ENCODE measurements at places on chromosomes 5 and 9.

- no peak for DNase-seq
These were observed 24.6 kb upstream of the ADRB2 start for GRCh38 chr5:148801682-148802276.

GRCh38 chr5:167949435-167949834 is 342.0 kb upstream of the WWC1 start:
- peak; percentile 20 for DNase-seq

DNA sequence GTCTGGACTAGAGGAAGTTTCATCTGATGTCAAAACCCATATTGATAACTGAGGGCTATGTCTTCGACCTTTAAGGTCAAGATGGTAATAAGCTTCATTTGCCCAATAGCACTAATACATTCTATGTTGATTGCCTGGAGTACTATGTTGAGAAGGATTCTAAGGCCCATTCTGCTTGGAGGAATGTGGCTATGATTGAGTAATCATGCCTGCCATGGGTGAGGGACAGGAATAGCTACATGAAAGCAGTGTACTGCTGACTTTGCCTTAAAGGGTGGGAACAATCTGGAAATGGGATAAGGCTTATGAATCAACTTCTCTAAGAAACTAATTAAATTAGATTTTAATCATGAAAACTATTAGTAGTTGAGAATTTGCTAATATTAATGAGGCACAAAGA is 13.6 kb downstream of the NNT start:
- no peak for DNase-seq

DNA sequence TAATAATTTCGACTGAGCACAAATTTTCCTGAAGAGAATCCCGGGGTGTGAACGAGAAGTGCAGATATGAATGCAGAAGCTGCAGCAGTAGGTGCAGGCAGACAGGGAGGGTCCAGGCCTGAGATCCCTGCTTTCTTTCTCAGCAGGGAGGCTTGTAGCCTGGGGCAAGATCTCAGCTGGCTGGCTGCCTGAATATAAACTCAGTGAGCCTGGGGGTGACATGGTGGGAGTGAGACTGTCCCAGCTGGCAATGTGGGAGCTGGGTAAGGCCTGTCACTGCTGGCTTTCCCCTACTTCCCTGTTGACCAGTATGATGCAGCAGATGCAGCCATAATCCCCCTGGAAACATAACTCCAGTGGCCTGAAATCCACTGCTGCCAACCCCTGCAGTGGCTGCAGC is 325.2 kb downstream of the CETN3 start:
- no peak for DNase-seq

- DNase-seq: no peak
These were observed 17.7 kb downstream of the NINJ1 start for GRCh38 chr9:93116072-93116961.

GRCh38 chr9:101247297-101247696 is 137.5 kb downstream of the BAAT start:
- no peak for DNase-seq

DNA sequence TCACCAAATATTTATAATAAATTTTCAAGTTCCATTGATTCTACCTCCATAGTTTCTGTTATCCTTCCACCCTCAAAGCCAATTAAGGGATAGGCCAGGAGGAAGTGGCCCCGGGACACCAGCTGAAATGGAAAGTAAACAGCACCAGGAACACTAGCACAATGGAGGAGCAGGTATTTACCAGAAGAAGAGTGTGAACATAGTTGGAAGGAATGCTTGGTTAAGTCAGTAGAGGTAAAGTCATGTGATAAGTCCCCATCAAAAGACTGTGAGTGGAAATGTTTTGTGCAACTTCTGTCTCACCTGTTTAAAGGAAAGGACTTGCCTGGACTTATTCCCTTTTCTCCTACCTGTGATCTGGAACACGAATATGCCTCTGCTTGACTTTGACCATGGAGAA is 146.7 kb upstream of the RAI14 start:
- DNase-seq: no peak

DNA sequence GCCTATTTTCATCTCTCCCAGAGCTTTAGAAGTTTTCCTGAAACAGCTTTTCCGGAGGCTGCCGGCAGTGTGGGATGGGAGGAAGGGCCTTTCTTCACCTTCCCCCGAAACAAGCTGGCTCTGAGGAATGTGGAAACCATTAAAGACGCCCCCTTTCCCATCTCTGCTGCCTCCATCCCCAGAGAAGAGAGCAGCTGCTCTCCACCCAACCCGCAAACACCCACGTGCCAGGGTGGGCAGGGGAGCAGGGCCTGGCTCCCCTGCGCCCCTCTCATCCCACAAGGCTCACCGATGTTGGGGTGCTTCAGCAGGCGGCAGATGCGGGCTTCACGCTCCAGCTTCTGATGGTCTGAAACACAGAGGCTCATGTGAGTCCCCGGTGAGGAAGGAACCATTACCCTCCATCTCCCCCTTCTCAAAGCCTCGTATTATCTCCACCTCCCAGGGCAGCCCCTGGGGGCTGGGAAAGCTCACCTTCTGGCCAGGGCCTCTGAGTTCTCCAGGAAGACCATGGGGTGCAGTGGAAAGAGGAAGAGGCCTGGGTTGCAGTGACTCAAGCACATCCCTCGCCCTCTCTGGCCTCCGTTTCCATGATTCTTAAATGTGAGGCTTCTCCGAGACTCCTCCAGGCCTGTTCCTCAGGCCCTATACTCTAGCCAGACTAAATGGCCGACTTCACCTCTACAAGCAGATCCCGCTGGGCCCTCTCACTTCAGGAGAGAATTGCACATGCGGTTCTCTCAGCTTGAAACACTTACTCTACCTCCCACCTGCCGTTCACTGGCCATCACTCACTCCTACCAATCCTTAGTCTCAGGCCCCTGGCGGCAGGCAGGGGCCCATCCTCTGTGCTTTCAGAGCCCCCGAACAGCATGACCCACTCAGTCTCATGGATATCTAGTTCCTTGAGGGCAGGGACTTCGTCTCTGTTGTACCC is 24.6 kb downstream of the CAMK2A start:
- no peak for DNase-seq

DNA sequence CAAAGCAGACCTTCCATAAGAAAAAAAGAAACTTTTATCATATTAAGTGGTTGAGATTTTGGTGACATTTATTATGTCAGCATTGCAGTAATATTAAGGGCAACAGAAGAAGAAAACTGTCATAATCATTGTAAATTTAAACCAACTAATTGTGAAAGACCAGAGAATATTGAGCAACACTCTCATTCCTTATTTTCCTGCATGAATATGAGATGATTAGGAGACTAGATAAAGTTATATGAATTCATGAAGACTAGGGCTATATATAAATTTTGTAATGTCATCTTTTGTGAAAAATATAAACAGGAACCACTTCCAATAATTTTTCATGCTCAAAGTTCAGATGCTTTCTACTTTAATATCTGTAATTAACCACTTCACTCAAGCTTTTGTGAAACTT is 974.5 kb upstream of the CDH10 start:
- DNase-seq: no peak

GRCh38 chr9:109560470-109561132 is 62.5 kb upstream of the PTPN3 start:
- no peak for DNase-seq

- no peak for DNase-seq
These were observed 103.3 kb upstream of the SLIT3 start for GRCh38 chr5:169404223-169404622.

GRCh38 chr9:134327671-134328231 is 1.5 kb downstream of the RXRA start:
- DNase-seq: no peak

GRCh38 chr9:129866394-129867135 is 31.3 kb downstream of the USP20 start:
- DNase-seq: peak; percentile 37

- no peak for DNase-seq
These were observed 34.0 kb upstream of the SYK start for GRCh38 chr9:90767523-90768100.

- DNase-seq: no peak
These were observed 48.1 kb downstream of the KCNV2 start for GRCh38 chr9:2765250-2765880.

- peak; percentile 100 for DNase-seq
These were observed at the start of gene RAB14 for GRCh38 chr9:121201738-121202533. Gene RAB14 (minus strand): TSS chr9:121201869. CDS start chr9:121193412, 8,457 bp downstream.

DNA sequence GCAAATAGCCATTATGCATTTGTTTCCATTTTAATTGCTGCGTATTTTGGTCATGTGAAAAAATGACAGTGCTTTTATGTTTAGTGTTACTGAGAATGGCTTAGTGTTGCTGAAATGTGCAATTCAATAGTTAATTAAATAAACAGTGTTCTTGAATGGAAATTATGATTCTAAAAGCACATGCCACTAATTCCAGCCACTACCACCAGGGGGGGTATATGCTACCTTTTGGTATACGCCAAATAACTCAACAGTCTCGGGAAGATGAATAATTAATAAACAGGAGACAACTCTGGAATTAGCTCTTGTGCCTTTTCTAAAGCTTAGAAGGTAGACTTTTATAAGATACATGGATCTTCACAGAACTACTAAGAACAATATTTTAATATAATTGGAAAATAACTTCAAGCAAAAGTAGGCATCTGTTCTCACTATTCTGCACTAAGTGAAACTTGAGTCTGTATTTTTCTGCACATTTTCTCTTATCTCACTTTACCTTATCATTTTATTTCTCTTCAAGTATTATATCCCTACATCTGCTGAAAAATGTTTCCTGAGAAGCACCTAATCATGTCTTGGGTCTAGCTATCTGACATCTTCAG is 83.5 kb upstream of the MINAR2 start:
- DNase-seq: peak; percentile 42

DNA sequence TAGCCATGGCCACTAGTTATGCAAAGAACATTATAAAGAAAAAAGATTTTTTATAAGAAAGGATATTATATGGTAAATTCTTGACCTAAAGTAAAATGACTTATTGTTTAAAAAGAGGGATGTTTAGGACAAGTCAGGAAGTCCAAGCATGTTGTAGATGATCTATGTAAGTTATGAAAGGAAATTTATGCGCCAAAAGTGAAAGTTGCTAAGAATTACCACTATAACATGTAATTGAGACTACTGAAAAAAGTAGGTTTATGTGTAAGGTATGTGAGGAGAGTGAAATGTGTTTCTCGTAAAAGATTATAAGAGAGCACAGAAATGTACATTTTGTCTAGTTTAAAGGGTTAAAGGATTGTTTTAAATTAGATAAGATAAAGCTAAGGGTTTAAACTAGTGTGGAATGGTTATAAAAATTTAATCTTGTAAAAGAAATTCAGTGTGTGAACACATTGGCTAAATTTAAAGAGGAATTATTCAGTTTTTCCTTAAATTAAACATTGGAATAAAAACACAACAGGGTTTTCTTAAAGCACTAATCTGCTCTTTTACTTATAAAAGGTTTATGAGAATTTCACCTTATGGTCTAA is 1100.4 kb upstream of the EDIL3 start:
- no peak for DNase-seq

DNA sequence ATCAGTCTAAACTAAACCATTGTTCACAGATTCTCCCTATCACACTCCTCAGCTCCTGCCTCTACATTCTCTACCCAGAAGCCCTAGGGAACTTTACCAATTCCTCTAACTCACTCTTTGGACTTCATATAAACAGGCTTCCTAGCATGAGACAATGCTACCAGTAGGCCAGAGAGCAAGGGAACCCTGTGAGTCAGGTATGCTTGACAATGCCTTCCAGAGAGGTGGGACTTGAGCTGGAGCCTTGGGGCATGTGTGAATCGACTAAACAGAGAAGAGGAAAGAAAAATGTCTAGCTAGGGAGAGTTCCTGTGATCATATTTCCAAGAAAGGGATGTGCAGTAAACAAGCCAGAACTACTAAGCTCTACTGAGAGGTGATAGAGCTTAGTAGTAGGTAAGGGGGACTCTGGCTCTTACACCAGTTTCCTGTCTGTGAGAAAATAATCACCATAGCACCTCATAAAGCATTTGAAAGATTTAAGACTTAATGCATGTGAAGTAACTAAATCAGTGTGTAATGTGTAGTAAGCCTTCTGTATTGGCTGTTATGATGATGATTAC is 6.4 kb upstream of the RFK start:
- no peak for DNase-seq

DNA sequence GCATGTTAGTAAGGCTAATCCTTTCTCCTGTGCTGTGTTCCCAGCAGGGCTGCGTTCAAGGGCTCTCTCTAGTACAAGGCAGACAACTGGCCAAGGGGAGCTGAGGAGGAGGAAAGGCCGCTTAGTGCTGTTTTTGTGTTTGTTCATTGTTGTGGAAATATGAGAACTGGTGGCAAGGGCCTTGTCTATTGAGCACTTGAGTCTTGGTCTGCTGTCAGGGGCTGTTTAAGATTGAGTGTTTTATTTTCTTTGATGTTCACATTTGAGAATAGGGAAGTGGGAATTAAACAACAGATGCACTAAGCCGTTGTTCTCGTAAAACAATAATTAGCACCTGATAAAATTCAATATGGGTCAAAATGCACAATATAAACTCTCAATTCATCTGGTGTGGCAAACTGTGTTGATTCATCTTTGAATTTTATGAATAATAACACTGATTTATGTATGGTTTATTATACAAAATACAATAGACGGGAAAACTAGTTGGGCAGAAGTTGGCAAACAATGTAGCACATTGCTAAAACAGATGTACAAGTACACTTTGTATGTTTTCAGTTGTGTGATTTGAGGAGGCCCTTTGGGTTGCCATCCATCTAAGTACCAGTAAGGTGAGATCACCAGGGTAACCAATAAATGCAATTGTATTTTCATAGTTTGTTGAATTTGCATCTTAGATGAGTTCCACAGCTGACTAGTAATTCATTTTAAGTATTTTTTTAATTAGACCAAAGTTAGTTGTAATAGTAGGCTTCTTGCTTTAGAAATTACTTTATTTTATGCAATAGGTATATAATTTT is 97.6 kb upstream of the GRHPR start:
- no peak for DNase-seq

DNA sequence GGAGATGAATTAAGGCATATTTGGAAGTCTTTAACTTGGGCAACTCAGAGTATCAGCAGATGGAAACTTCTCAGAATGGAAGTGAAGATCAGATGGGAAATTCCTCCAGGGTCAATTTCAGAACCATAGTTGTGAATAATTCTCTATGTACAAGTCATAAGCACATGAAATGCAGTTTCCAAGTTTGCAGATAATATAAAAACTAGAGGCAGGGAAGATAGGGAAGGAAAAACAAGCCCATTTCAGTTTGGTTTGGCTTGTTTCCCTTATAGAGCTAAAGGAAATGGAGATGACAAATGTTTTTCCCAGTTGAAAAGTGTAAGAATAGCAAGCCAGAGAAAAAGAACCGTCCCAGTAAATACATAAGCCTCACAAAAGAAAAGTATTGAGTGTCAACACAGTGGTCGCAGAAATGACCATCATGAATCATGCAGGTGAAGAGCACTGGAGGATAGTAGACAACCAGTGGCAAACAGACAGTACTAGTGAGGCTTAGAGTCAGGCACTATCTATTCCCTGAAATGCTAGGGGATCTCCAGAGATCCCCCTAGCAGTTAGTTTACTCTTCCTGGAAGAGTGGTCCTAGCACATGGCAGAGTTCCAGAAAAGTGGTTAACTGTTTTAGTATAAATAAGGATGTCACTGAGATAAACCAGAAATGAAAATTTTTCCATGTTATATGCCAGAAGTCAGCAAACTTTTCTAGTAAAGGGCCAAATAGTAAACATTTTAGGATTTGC is 245.9 kb downstream of the SAXO1 start:
- DNase-seq: no peak

GRCh38 chr5:96958977-96959376 is 23.1 kb downstream of the LNPEP start:
- no peak for DNase-seq

- DNase-seq: no peak
These were observed 166.6 kb upstream of the GAS1 start for GRCh38 chr9:87113874-87114273.

GRCh38 chr9:129211686-129212085 is 33.6 kb upstream of the IER5L start:
- no peak for DNase-seq

- no peak for DNase-seq
These were observed 1.7 kb downstream of the INPP5E start for GRCh38 chr9:136437839-136438547.

Data from activated CD4-positive, alpha-beta T cell treated with anti-CD3 and anti-CD28 coated beads, Interleukin-2, Interleukin-4, amounts not matched to agents 100 ng/mL and 50 ng/mL, durations not matched to agents 16 hours and 8 hours (primary cell).